Stimulated activated CD8-positive, alpha-beta memory T cell treated with anti-CD3 and anti-CD28 coated beads, Interleukin-12 subunit alpha, Interleukin-12 subunit beta, amount 100 ng/mL, for 4 hours (primary cell): ENCODE measurements at places on chromosomes 7 and 10.

DNA sequence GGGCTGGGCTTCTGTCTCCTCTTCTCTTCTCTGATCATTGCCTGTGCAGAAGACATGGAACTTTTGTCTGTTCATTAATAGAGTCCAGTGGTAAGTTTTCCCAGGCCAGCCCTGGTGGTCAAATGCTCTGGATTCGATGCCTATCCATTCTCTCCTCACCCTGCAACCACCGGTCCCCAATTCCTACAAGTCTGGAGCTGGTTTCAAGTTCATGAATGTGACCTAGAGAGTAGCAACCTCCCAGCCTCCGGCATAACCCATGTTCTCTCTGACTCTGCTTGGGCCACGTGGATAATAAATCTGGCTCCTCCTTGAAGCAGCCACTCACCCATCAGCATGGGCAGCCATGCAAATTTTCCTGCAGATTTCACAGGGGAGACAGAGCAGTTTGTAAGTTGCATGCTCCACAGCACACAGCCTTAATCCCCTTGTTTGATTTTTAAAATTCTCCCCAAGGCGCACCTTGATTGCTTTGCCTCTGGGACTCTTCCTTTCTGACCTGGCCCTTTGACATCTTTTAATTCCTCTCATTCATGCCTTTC lies 37.3 kb upstream of the PDZD8 start:
- DNase-seq, result no peak

DNA sequence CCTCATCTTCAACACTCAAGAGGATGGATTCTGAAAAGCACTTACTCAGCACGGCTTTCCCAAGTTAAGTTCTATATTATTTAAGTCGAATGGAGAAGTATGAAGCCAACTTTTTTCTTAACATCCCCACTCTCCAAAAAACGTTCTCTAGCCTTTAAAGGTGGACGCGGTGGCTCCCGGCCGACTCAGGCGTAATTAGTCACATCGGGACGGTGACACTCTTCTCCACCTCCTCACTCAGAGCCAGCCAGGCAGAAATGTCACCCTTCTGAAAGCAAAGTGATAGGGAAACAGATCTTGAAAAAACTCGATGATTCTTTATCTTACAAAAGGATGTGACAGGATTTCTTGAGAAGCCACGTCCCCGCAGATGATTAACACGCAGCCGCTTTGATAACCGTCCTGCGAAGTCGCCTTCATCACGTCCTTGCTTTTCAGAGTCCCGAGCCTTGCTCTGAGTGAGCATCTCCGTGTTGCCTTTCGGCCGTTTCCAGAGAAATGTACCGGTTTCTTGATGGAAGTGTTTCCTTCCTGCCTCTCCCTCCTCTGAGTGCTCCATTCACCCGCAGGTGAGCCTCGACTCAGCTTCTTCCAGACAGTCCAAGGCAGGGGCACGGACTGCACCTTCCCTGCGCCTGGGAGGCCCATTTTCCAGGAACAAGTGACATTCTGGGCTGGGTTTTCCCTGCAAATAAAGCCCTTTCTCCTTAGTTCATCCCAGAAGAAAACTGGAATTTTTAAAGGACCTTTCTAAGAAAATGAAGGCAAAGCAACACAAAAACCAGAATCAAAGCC lies 314.8 kb downstream of the DNAJB6 start:
- no peak for DNase-seq

- no peak for DNase-seq
These were observed 222.8 kb downstream of the RAB11FIP2 start for GRCh38 chr10:117823980-117824379.

GRCh38 chr10:28125701-28126100 lies 126.8 kb upstream of the ODAD2 start:
- no peak for DNase-seq

GRCh38 chr10:126263006-126263676 lies 125.1 kb downstream of the ADAM12 start:
- DNase-seq, result no peak

DNA sequence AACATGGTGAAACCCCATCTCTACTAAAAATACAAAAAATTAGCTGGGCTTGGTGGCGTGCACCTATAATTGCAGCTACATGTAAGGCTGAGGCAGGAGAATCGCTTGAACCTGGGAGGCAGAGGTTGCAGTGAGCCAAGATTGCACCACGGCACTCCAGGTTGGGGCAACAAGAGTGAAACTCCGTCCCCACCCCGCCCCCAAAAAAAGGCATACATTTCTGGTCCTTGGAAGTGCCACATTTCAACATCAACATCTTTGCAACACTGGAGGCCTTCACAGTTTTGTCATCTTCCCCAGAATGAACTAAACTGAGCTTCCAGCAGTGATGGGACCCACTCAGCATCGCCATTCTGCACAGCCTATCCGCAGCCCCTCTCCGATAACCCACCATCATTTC lies 36.6 kb downstream of the FAM53B start:
- no peak for DNase-seq

- DNase-seq, result no peak
These were observed 17.8 kb downstream of the TMEM209 start for GRCh38 chr7:130187360-130187759.

- DNase-seq, result no peak
These were observed 141.6 kb upstream of the WNT16 start for GRCh38 chr7:121187222-121187621.
